T-helper 17 cell (primary cell): ENCODE measurements at places on chromosomes 16 and 17.

- no peak for DNase-seq
These were observed 32.8 kb upstream of the TBX2 start for GRCh38 chr17:61366715-61367413.

- no peak for DNase-seq
These were observed 65.1 kb downstream of the SDR42E1 start for GRCh38 chr16:81946206-81946605.

GRCh38 chr17:61002316-61002736 lies 324.7 kb downstream of the BCAS3 start:
- no peak for DNase-seq

DNA sequence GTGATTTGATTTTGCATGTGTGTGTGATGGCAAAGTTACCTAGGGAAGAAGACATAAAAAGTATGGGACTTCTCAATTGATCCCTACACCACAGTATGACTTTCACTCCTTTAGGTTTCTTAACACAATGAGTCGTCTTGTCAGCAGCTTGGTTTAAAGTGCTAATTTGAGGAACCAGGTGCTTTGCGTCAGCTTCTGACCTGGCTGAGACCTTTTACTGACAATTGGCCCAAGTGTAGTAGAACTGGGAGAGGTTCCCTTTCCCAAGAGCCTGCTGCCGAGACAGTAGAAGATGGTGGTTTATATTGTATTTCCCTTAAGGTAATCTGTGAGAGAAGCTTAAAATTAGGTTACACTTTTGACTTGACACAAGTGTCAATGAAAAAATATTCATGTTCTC lies 54.9 kb downstream of the LDHD start:
- DNase-seq, result no peak

- peak; percentile 37 for DNase-seq
These were observed 2.7 kb downstream of the CENPX start for GRCh38 chr17:82019690-82020571.

- no peak for DNase-seq
These were observed 7.6 kb upstream of the GFAP start for GRCh38 chr17:44922746-44923470.

GRCh38 chr16:59604354-59604753 lies 870.2 kb upstream of the GOT2 start:
- no peak for DNase-seq

DNA sequence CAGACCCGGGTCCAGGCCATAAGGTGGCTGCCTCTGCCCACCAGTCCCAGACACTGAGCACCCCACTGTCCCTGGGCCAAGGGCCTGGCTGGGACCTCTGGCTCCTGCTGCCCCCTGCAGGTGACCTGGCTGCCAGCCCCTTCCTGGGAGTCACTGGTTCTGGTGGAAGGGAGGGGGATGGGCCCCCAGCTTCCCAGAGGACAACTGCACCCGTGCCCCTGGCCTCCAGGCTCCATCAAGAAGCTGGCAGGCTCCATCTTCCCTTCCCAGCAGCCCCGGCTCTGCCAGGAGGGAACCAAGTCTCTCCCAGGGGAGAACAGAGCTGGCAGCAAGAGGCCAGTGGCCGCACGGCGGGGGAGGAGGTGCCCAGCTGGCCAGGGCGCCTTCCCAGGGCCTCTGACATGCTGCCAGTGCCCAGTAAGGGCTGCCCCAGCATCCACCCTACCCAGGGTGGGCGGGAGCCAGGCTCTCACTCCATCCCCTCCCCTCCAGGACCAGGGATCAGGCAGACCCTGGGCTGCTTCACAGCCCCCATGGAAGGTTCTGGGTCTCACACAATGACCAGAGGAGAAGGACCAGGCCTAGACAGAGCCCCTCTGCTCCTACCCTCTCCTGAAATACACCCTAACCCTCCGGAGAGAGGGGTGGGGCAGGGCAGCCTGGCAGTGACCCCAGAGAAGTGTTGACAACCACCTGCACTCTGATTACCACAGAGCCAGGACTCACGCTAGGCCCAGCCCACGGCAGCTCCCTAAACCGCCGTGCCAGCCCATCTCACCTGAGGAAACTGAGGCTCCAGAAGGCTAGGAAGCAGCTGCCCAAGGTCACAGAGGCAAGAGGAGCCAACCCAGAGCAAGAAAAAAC lies 3.6 kb downstream of the CLUH start:
- DNase-seq, result no peak

- no peak for DNase-seq
These were observed 65.2 kb downstream of the ABCC1 start for GRCh38 chr16:16014329-16015224.

- no peak for DNase-seq
These were observed 7.3 kb upstream of the METRNL start for GRCh38 chr17:83071966-83072562.

DNA sequence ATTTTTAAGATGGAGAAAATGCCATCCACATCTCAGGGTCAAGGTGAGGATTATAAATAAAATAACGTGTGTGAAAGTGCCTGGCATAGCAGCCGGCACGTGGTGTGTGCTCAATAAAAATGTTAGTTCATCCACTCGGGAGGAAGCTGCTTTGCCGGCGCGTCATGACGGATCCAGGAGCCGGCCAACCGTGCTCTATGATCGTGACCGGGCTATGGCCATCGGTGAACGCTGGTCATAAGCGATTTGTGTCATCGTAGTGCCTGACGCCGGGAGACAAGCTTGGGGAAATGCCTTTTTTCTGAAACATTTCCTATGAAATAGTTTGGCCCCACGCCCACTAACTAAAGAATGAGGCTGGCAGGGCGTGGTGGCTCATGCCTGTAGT lies 74.0 kb downstream of the CMC2 start:
- DNase-seq, result no peak

- no peak for DNase-seq
These were observed 8.1 kb downstream of the AMZ2 start for GRCh38 chr17:68255731-68256538.

DNA sequence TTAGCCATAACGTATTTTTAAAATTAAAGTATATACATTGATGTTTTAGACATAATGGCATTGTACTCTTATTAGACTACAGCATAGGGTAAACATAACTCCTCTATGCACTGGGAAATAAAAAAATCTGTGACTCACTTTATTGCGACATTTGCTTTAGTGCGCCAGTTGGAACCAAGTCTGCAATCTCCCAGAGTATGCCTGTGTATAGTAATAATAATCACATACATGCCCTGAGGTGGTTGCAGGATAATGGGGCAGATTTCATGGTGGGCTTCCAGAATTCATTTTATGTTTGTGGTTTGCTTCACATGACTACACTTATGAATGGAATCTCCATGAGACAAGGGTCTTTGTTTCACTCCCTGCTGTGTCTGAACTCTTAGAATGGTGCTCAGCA lies 66.9 kb upstream of the N4BP1 start:
- no peak for DNase-seq

GRCh38 chr17:43694081-43694870 lies 32.6 kb upstream of the MEOX1 start:
- peak; percentile 68 for DNase-seq

DNA sequence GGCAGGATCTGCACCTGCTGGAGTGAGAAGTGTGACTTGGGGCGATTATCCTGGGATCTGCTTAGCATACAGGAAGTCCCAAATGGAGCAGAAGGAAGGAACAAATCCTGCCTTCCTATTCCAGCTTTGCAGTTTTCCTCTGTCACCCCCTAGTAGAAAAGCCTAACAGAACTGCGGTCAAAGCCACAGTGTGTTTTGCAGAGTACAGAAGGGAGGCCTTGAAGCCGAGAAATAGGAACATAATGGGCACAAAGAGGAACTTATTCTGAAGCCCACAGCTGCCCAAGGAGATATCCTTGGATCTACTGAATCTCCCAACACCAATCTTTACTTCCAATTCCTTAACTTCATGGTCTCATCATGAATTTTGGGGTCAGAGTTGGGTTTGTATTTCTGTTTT lies 8.5 kb downstream of the KRTAP1-5 start:
- DNase-seq, result no peak
